Esophagus squamous epithelium (tissue), 5 donors: ENCODE measurements at places on chromosomes 2 and 18.

DNA sequence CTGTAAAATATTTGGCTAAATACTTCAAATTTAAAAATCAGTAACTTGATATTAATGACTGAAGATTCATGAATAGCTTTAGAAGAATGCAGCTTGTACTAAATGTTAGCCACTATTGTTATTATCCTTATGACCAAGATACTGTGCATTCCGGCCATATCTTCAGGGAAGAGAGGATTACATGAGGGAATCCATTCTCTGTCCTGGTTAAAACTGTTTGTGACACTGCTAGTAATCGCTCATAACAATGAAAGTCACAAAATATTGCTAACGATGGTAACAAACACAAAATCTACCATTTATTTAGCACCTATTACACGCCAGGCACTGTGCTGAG is 217.7 kb downstream of the PRKCE start:
- no peak for DNase-seq

DNA sequence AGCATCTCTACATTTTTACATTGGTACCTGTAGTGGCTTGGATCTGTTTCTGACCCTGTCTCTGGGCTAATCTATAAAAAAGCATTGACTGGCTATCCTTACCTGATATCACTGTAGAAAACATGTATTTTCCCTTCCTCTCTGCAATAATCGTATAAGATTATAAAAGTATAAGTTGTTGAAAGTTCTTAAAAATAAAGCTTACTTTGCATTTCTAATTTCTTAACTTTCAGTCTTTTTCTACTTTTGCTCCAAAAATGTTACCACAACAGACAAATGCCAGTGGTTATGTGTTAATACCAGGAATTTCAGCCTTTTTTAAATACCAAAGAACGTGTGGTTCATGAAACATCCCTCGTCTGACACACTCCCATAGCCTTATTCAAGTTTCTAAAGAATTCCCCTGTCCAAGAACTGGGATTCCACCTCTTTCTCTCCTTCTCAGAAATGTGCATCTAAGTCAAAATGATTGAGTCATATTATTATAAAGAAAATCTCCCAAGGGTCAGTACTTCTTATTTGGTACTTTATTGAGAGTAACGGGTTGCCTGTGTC is 28.5 kb upstream of the ACKR3 start:
- DNase-seq, result no peak

DNA sequence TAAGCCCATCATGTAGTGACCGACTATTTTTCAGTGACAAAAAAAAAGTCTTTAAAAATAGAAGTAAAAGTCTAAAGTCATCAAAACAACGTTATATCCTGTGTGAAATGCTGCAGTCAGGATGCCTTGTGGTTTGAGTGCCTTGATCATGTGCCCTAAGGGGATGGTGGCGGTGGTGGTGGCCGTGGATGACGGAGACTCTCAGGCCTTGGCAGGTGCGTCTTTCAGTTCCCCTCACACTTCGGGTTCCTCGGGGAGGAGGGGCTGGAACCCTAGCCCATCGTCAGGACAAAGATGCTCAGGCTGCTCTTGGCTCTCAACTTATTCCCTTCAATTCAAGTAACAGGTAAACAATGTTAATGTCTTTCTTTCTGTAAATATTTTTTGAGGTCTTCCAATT is at the start of gene CD28:
Gene CD28 (plus strand): TSS at position 237 of the 400 bp plus-strand sequence. CDS start 58 bp downstream, at position 295.
- no peak for DNase-seq

- DNase-seq, result no peak
These were observed 187.9 kb upstream of the ZEB2 start for GRCh38 chr2:144707736-144708326.

DNA sequence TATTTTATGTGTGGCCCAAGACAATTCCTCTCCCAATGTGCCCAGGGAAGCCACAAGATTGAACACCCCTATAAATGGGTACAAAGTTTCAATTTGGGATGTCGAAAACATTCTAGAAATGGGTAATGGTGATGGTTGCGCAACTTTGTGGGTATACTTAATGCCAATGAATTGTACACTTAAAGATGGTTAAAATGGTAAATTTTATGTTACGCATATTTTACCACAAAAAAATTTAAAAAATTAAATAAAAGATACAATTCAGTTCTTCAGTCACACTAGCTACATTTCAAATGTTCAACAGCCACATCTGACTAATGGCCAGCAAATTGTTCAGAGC is 34.9 kb downstream of the MYCN start:
- no peak for DNase-seq

DNA sequence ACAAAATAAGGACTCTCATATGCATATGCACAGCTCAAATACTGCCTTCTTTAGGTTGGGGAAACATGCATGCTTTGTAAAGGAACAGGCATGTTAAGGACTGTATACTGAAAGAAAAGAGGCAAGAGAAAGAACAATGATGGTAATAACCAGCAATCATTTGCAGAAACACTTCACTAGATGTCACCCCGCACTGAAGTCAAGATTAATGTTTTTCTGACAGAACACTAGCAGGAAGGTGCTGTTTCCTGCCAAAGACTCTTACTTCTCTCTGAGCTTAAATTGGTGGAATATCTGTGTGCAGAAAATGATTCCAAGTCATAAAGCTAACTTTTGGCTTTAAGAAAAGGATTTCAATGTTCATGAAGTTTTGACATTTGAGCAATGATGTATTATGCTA is 19.3 kb upstream of the CSRNP3 start:
- no peak for DNase-seq

DNA sequence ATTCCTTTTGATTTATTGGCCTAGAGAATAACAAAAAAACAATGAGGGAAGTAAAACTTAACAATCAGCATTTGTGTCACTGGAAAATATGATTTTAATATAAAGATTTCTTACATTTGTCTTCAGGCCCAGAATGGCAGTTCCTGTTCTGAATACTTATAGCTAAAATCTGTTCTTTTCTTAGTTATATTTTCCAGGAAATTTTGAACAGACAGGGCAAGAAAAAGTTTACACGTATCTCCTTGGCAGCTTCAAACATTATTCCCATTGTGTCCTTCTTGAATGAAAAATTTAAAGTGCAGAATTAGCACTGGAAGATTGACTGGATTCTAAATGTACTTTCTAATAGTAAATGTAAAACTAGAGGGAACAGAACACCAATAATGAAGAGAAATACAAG is 1454.0 kb upstream of the PIK3C3 start:
- no peak for DNase-seq

DNA sequence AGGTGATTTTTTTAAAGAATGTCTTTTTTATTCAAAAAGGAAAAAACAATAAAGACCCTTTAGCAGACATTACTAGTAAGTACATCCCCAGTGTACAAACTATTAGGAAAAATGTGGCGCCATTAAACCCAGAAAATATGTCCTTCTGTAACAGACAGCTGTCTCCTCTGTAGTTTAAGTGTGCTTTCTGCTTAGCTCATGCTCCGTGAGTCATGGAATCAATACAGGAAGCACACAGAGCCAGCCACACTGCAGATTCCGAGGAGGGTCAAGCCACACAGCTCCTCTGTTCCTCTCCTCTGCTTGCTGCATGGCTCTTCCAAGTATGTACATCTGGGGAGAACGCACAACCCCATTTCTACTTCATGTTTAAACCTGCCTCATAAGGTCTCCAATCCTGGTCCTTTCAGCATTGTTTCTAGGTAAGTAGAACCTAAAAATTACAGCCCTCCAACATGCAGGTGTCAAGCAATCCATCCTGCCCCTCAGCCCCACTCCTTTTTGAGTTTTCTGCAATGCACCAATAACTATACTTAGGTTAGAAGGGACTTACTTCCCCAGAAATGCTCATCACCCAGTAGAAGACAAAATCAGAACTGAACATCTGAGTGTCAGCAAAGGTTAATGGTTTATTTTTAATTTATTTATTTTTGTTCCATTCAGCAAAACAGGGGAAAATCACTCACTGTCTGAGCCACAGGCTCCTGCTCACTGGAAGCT is 37.5 kb downstream of the ACVR1 start:
- no peak for DNase-seq

DNA sequence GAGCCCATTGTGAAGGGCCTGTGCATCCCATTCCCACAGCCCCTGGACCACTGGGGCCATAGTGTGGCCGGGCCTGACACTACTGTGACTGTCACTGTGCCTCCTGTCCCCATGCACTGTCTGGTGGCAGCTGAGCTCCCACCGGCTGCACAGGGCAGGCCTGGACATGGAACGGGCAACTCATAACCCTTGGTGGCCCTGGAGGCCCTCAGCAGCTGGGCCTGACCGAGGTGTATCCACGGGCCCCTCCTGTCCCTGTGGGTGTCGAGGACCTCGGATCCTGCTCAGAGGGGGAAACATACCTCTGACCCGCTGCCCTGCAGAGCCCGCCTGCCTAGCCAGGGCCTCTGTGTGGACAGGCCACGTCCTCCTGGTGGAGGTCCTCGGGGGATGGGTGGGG is 7.8 kb upstream of the GAL3ST2 start:
- no peak for DNase-seq

- no peak for DNase-seq
These were observed 1202.9 kb upstream of the CELF4 start for GRCh38 chr18:38768504-38768903.

GRCh38 chr2:101341421-101341820 is 32.9 kb upstream of the RNF149 start:
- DNase-seq, result no peak

DNA sequence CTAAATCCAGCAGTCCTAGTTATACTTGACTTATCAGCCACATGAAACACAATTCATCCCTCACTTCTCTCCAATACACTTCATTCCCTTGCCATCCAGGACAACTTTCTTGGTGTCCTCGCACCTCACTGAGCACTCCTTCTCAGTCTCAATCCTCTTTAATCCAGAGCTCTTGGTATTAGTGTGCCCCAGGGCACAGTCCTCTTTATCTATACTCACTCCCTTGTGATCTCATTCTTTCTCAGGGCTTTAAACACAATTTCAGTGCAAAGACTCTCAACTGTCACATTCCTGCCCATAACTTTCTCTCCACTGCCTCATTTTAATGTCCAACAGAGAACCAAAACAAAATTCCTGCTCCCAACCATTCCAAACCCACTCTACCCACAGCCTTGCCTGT is 60.8 kb upstream of the SPOPL start:
- no peak for DNase-seq

- DNase-seq, result no peak
These were observed 20.4 kb downstream of the GPD2 start for GRCh38 chr2:156456616-156457015.

DNA sequence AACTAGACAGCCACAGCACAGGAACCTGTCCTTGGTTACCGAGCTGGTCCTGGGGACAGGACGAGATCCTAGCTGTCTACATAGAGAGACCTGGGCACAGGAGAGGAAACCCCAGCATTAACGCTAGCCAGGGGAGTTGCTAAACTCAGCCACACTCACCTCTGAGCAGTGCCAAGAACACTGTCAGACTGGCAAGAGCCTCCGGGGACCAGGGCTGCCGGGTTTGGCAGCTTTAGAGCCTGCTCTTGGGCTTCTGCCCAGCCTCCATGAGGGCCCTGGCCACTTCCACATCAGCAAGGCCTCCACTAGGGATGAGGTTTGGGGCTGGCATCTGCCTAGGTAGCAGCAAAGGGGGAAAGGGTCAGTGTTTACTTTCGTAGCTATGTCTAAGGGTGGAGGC is 6.7 kb downstream of the TMBIM1 start:
- DNase-seq, result no peak

- DNase-seq, result no peak
These were observed 106.1 kb downstream of the UGGT1 start for GRCh38 chr2:128197059-128197458.

DNA sequence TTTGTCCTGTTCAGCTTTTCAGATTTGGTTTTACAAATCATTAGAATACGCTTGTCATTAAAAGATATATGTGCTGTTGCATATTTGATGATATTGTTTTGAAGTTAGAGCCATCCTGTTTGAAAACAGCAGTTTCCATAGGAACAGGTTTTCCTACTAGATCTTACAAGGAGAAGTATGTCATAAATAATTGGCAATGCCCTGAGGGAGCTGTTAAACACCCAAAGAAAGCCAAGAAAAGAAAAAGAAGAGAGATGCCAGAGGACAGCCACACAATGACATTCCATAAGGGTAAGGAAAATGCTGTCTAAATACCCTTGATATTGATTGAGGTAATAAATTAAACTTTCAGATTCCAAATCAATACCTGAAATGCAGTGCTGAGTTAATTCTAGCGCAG is 392.2 kb upstream of the CRIM1 start:
- DNase-seq, result no peak

- no peak for DNase-seq
These were observed 232.8 kb downstream of the KLHL29 start for GRCh38 chr2:23617811-23618215.

GRCh38 chr18:38801640-38802039 is 1236.0 kb upstream of the CELF4 start:
- no peak for DNase-seq

GRCh38 chr2:1862608-1863280 is 118.4 kb upstream of the PXDN start:
- no peak for DNase-seq

- no peak for DNase-seq
These were observed 5.5 kb downstream of the COLEC12 start for GRCh38 chr18:495017-495416.

GRCh38 chr2:74199275-74199701 is 873 bp downstream of the MTHFD2 start:
- no peak for DNase-seq

- DNase-seq, result no peak
These were observed 12.3 kb upstream of the NEU4 start for GRCh38 chr2:241796610-241797138.

- no peak for DNase-seq
These were observed 54.8 kb upstream of the CCDC178 start for GRCh38 chr18:33495278-33495677.

DNA sequence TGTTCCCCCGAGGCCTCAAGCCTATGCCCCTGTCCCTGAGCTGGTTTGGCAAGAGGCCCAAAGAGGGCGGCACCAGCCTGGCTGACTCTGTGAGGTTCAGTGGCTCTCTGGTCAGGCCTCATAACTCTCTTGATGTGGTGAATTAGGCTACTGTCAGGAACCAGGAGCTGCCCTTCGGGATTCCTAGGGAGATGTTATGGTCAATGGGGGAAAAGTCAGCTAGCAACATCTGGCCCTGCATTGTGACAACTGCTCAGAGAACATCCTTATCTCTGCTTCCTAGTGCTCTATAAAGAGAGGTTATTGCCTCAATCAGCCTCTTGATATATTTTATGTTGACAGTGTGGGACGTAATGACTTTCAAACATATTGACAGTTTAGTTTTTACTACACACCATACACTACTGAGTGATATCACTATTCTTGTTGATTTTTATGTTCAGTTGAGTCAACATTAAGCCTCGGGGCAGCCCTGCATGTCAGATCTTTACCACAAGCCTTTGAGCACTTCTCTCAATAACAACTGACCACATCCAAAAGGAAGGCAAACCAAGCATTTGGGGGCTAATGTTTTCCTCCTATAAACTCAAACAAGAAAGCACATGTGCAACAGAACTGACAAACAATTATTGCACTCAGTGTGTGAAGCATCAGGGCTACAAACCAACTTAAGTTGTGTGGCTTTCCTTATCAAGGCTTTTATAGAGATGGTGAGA is 448.3 kb upstream of the SLC14A2 start:
- DNase-seq, result no peak

GRCh38 chr2:10346929-10347561 is 44.3 kb downstream of the HPCAL1 start:
- DNase-seq, result no peak

DNA sequence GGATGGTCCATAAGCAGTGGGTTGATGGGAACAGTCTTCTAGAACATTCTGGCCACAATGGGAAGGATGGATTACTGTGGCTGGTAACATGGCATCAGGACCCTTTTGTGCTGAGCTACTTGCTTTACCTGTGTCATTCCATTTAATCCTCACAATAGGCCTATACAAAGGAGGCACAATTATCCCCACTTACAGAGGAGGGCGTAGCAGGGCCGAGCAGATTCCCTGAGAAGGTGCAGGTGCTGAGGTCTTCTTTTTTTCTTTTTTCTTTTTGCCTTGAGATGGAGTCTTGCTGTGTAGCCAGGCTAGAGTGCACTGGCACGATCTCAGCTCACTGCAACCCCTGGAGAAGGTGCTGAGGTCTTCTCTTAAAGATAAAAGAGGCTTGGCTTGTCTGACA is 6.7 kb upstream of the LRRC30 start:
- DNase-seq, result no peak
